CD8-positive, alpha-beta memory T cell (primary cell): ENCODE measurements at places on chromosomes 1 and 21.

DNA sequence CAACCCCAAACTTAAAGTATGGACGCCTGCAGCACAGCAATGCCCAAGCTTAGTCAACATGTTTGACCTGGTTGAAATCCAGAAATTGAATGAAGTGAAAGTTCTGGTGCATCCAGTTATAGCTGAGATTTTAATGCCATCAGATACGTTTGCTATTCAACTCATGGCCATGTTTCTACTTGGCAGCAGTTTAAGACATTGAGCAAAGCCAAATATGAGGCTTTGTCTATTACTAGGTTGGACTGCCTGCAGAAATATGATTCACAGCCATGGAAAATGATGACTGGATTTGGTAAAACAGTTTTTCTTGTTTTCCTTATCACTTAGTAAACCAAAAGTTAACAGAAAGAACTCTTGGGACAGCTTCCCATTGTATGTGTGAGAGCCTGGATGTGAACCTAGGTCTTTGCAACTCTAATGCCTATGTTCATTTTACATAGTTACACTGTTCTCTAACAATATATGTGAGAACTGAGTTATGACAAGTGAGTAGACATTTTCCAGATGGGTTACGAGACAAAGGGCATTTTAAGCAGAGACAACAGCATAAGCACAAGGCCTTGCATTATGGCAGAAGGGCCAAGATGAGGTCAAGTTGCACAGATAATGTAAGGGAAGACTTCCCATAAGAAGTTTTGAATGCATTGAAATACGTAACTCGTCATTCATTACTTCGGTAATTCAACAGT is 32.4 kb upstream of the MYSM1 start:
- no peak for DNase-seq

DNA sequence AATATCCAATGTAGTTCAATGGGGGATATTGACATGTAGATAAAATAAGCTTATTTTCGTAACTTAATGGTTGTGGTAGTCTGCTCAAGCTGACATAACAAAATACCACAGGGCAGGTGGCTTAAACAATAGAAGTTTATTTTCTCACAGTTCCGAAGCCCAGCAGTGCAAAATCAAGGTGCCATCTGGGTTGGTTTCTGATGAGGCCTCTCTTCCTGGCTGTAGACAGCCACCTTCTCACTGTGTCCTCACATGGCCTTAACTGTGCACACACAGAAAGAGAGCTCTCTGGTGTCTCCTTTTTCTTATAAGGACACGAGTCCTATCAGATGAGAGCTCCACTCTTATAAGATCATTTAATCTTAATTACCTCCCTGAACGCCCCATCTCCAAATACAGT is 64.8 kb upstream of the IPO9 start:
- DNase-seq, result no peak

DNA sequence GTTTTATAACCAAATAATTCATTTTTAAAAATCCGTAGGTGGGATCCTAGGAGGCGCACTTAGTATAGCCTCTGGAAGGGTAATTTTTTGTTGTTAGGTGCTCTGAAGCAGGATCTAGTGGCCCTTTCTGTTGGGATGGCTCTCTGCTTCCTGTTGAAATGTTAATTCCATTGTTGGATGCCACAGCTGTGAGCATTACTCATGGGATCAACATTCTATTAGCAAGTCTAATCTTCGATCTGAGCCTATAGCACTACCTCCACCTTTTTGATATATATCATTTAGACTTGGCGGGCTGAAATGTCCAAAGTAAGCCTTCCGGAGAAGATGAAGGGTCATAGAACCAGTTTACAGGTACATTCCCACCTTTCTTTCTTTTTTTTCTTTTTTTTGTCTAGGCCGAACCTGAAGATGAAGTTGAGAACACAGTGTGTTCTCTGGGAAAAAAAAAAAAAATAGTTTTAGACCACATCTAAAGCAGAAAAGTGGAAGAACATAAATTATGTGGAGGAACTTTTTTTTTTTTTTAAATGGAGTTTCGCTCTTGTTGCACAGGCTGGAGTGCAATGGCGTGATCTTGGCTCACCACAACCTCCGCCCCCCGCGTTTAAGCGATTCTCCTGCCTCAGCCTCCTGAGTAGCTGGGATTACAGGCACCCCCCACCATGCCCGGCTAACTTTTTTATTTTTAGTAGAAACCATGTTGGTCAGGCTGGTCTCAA is 1.4 kb downstream of the CXADR start:
- DNase-seq, result no peak

GRCh38 chr1:19423130-19423529 is 62.2 kb downstream of the CAPZB start:
- DNase-seq, result no peak

- DNase-seq, result no peak
Observed at GRCh38 chr1:30477588-30477987, 245.8 kb downstream of the MATN1 start.

GRCh38 chr1:96973605-96974004 is 252.0 kb downstream of the PTBP2 start:
- no peak for DNase-seq

GRCh38 chr1:203571661-203572060 is 55.0 kb upstream of the ATP2B4 start:
- no peak for DNase-seq

- no peak for DNase-seq
Observed at GRCh38 chr1:41428738-41429640, 55.5 kb downstream of the EDN2 start.

GRCh38 chr21:45470773-45471524 is 66.0 kb downstream of the COL18A1 start:
- DNase-seq, result no peak

DNA sequence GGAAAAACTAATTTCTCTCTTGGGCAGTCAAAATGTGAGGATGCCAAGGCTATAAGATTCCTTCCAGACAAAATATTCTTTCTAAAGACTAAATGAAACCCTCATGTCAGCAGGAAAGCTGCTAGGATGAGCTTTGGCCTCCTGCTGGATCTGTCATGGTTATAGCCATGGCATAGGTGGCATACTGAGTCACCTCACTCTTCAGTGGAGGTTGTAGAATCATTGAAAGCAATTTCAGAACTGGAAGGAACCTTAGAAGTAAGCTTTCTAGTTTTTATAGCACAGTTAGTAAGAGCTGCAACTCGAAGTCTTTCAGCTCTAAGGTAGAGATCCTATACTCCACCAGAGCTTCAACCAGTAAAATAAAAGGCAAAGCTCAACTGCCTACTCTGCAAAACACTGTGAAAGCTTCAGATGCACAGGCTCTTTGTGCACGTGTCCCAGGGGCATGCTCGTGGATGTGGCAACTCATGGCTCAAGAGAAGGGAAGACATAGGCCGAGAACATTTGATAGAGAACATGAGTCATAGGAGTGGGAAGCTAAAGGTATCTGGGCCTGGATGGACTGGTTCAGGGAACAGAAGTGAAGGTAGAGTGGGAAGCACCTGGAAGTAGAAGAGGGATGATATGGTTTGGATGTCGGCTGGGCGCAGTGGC is 5.8 kb downstream of the AVPR1B start:
- DNase-seq, result no peak

- DNase-seq, result no peak
Observed at GRCh38 chr1:45491487-45492260, 711 bp upstream of the TESK2 start.

DNA sequence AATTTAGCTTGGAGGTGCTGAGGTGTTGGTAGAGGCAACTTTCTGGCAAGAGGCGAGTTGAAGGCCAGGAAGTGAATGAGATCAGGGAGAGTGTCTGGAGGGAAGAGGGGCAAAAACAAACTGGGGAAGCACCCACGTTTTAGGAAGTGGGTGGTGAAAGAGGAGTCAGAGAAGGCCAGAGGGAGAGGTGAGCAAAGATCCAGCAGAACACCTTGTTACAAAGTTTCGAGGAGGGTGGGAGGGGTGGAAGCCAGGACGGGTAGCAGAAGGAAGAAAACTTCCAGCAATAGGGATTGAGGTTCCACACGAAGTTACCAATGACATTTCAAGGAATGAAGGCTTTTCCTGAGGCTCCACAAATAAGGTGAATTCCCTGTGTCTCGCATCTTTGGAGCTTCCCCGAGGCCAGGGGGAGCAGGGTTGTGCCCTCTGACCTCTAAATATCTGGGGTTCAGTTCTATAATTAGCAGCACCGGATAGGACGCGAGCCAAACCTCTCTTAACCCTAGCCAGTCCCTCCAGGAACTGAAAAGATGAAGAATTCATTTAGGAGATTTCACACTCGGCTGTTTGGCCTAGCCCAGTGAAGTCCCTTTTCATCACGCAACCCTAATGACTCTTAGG is 578 bp upstream of the SESN2 start:
- no peak for DNase-seq
